ENCODE measurements at places on chromosomes 1 and 21.

DNA sequence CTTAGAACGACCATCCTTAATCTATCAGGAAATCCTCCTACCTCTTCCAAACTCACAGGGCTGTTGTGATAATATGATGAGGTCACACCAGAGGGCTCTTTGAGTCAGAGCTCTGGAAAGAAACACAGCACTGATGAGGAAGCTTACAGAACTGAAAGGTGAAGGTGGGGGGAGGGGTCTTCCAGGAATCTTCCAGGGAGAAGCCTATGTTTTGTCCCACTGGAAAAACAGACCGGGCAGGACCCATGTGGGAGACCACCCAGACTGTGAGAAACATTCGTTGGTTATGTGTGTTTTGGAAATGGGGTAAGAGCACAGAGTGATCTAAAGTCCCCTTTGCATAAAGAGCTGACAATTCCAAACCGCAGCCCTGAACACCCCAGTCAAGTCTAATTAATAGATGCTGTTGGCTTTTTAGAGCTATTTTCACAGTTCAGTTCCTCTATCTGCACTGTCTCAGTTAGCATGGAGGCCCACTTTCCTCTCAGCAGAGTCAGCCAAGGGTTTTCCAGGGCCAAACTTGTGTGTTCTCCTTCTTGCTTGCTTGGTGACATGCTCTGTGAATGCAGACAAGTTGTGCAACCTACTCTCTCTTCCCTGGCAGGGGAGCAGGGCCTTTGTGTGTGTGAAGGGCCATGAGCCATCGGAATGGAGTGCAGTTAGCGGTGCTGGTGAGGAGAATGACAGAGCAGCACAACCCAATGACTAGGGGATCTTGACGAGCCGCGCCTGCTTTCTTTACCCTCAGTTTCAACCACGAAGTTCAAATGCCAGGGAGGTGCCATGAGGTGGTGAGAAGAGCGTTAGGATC is 12.3 kb downstream of the PHLDA3 start:
- no peak for DNase-seq

- DNase-seq: peak; percentile 41
Observed at GRCh38 chr1:15272009-15272781, 25.2 kb downstream of the FHAD1 start.

- no peak for DNase-seq
Observed at GRCh38 chr21:46517361-46517760, 58.7 kb downstream of the DIP2A start.

GRCh38 chr1:68600049-68600661 is 103.3 kb upstream of the DEPDC1 start:
- peak; percentile 0 for DNase-seq

DNA sequence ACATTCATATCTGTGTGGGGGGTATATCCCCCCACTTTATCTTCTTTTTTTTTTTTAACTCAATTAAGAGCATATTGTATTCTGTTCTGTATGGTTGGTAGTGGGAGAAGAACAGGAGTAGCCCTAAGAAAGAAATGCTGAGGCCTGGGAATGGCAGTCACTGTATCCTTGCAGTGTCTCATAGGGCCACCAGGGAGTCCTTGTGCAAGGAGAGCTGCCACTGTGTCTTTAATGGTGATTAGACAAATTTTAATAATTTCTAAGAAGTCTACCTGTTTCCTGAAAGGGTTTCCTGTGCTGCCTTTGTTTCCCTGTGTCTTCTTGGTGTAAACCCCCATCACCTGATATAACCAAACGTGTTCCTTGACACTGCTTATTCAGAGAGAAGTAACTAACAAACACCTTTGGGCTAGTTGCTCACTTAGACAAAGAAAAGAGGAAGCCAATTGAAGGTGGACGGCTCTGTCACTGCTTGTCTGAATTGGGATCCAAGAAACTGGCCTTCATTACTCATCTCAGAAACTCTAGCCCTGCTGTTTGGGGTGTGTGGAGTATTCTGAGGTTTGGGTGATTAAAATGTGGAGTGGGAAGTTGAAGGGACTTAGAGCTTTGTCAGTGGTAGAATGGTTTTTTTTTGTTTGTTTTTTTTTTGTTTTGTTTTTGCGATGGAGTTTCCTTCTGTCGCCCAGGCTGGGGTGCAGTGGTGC is 15.2 kb downstream of the GIPC2 start:
- no peak for DNase-seq

GRCh38 chr21:21268061-21268471 is 269.9 kb downstream of the NCAM2 start:
- DNase-seq: no peak

- no peak for DNase-seq
Observed at GRCh38 chr1:112762541-112763500, 47.7 kb upstream of the PPM1J start.

GRCh38 chr1:78088015-78088414 is 42.2 kb downstream of the GIPC2 start:
- no peak for DNase-seq

DNA sequence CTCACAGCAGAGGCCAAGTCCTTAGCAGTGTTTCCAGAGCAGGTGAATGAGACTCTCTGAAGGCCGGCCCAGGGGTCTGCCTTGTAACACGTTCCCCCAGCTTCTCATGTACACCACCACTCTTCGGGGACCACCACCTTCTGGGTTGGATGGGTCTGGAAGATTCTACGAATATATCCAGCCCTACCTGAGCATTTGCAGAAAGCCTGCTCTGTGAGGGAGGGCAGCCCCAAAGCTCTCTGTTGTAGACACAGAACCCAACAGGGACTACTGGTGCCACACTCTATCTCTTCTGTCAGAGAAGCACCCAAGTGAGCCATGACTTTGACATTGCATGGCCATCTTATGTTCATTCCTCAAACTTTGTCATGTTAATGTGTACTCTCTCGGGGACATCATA is 61.8 kb downstream of the CD247 start:
- no peak for DNase-seq

DNA sequence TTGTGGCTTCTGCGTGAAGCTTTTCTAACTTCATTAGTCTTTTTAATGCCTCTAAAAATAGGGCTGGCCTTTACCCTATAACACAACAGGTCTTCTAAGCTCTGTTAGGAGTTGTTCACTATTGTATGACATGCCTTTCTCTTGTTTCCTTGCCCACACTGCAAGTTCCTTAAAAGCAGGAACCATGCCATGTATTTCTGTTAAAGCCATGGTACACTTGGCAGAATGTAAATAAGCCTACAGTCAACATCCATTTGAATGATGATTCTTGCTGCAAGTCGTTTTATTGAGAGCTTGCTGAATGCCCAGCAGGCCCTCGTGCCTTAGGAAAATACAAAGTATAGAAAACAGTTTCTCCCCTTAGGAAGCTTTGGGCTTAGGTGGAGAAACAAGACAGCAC is 214.6 kb downstream of the DUSP10 start:
- no peak for DNase-seq

- DNase-seq: no peak
Observed at GRCh38 chr1:202860744-202861419, 28.1 kb downstream of the RABIF start.

GRCh38 chr1:160935527-160936258 is 18.9 kb downstream of the ITLN2 start:
- no peak for DNase-seq

- no peak for DNase-seq
Observed at GRCh38 chr1:19903621-19904020, 19.8 kb downstream of the PLA2G2E start.
